ENCODE measurements at places on chromosomes 3 and 15.

DNA sequence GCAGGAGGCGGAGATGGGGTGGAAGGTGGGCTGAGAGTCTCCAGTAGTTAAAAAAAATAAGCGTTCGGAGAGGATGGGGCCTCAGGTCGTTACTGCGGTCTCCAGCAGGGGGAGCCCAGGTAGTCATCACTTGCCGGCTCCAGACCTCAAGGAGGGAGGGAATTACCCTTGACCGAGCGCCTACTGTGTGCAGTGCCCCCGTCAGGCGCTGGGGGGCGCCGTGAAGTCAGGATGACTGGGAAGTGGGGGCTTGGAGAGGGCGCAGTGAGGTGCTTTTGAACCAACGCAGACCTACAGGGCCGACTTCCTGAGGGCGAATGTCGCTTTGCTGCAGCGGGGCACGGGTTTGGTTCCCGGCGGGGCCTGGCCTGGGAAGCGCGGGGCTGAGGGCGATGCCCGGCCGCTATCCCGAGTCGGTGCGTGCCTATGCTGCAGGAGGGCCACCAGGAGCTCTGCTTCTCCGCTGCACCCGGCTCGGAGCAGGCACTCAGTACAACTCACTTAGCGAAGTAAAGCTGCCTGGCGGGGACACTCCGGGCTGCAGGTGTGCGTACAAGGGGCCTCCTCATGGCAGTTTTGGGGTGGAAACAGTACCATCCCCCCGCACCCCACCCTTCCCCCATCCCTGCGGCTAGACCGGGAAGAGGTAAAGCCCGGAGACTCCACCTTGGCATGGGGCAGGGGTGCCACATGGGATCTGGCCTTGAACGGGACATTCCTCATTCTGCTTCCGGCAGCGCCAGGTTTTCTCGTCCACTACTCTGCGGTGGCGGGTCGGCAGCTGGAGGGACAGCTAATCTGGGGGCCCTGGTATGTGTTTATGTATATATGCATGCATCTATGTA is 79.8 kb downstream of the RHCG start:
- DNase-seq, result peak; percentile 78

DNA sequence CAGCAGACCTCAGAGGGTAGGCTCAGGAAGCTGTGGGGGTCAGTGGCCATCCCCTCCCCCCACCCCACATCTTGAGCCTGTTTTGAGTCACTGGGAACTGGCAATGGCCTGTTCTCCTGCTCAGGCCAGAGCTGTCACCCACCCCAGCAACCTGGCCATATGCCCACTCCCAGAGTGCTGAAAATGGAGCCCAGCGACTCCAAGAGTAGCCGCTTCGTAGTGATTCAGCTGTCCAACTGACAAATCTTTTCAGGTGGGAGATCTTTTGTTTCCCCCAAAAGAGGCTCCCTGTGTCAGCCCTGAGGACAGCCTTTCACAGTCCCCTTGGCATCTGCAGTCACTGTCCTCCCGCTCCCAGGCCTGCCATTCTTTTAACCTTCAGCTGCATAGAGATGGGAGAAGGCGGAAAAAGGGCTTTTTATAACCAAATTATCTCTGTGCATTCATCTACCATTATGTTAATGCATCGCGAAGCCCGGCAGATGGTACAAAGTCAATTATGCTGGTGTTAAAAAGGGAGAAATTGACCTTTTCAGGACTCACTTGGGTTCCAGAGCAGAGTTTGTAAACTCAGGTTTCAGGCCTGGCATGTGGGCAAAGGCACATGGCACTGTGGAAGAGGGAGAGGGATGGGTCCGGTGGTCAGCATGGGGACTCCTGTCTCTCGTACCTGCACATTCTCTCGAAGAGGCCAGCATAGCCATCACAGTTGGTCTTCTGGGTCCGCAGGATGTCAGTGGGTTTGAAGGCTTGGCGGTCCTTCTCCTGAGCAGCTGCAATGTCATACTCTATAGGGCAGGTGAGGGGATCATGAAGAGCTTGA is 32.1 kb downstream of the KY start:
- DNase-seq, result no peak

- DNase-seq, result no peak
Observed at GRCh38 chr3:108907194-108907593, 46.5 kb downstream of the GUCA1C start.

DNA sequence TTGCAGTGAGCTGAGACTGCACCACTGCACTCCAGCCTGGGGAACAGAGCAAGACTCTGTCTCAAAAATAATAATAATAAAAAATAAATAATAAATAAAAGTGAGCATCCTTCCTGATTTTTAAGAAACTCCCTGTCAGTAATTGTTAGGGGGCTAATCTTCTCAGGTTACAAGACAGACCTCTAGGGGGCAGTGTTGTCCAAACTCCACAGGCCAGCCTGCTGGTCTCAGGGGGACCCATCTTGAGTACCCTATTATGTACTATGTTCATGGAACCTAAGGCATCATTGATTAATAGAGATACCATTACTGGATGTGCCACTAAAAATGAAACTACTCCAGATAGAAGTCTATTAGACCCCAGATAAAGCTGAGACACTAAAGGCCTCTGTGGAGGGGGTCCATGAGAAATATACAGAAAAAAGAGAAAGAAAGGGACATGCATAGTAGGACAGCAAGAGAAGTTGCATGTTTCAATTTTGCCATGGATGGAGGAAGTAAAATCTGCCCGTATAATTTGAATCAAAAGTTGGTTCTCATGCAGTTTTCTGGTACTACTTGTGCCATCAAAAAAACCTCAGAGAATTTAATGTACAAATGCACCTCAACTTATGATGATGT is 85.5 kb upstream of the CDV3 start:
- DNase-seq, result peak; percentile 43

DNA sequence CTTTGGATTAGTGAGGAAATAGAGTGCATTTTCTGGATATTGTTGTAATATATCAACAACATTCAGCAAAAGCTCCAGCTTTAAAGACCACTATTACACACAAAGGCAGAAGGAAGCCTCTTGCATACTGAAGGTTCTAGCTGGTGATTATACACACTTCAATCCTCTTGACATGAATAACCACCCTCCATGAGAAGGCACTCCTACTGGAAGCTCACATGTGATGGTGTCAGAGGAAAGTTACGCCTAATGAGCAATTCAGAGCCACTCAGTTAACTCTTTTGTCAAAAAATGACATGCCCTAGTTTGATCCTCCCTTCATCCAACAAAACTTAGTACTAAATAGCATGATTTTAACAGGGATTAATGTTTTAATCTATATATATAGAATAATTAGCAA is 124.6 kb upstream of the LYSMD4 start:
- no peak for DNase-seq

GRCh38 chr3:21879184-21879886 is 128.3 kb upstream of the ZNF385D start:
- no peak for DNase-seq

GRCh38 chr3:126636436-126636835 is 18.5 kb downstream of the TXNRD3 start:
- DNase-seq, result no peak

GRCh38 chr3:27166888-27167287 is 202.3 kb downstream of the NEK10 start:
- no peak for DNase-seq

DNA sequence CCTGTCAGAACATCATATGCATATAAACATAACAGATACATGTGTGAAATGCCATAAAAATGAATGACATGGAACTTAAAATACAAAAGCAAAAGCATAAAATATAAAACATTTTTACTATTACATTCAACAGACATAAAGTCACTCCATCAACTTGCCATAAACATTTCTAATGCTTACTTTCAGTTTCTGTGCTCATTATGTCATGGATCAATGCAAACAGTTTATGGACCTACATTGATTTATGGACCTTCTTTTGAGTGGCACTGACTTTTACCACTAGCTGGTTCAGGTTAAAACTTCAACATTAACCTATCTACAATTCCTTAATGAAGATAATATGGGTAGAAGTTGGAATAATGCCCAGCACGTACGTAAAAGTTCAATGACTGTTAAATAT is 577.4 kb upstream of the LMCD1 start:
- no peak for DNase-seq

- no peak for DNase-seq
Observed at GRCh38 chr3:3799173-3800079, at the start of gene LRRN1. Gene LRRN1 (plus strand): TSS chr3:3799431. CDS start chr3:3844642, 45,211 bp downstream.

Measured in inflammatory macrophage treated with lipopolysaccharide for 4 hours (primary cell).